Foreskin keratinocyte (primary cell): ENCODE measurements at places on chromosomes 6 and 20. TPM values are rescaled to one million over a fixed set of nuclear protein-coding genes. Genes with fewer than 3 reads are reported as not detected.

The CLIC5 gene
- not detected in 2 replicates for polyA plus RNA-seq

The TREM1 gene
- polyA plus RNA-seq: not detected in 2 replicates

The HDGFL1 gene
- not detected in 2 replicates for polyA plus RNA-seq

The PNRC1 gene
- 10.1 and 10.9 TPM in 2 replicates for polyA plus RNA-seq

The TMEM200A gene
- polyA plus RNA-seq: 20.5 and 48.3 TPM in 2 replicates

The BMP2 gene
- 3.2 and 3.3 TPM in 2 replicates for polyA plus RNA-seq

The TMEM217 gene
- polyA plus RNA-seq: 0.44 and 0.60 TPM in 2 replicates

The IL17A gene
- polyA plus RNA-seq: not detected in 2 replicates

The AP5S1 gene
- 10.2 and 10.8 TPM in 2 replicates for polyA plus RNA-seq

The GJA1 gene
- polyA plus RNA-seq: 33.8 and 44.4 TPM in 2 replicates

The NFYA gene
- 7.0 and 9.3 TPM in 2 replicates for polyA plus RNA-seq

The NOX3 gene
- polyA plus RNA-seq: not detected in 2 replicates

The MACROD2 gene
- polyA plus RNA-seq: 0.28 and 0.30 TPM in 2 replicates

The FOXQ1 gene
- polyA plus RNA-seq: 2.6 and 4.4 TPM in 2 replicates

The TEAD3 gene
- 17.1 and 17.2 TPM in 2 replicates for polyA plus RNA-seq

The APCDD1L gene
- polyA plus RNA-seq: 2.2 and 3.5 TPM in 2 replicates

The KCNG1 gene
- polyA plus RNA-seq: 10.5 and 22.9 TPM in 2 replicates

The SLPI gene
- polyA plus RNA-seq: 7.4 and 13.8 TPM in 2 replicates

The UST gene
- 6.7 and 7.6 TPM in 2 replicates for polyA plus RNA-seq

The HLA-DRB5 gene
- polyA plus RNA-seq: not detected in 2 replicates

The PSORS1C2 gene
- polyA plus RNA-seq: not detected in 2 replicates

The BPI gene
- not detected in 2 replicates for polyA plus RNA-seq

The PKIB gene
- polyA plus RNA-seq: 0.94 and 2.8 TPM in 2 replicates

The HTR1B gene
- 0.28 and 0.43 TPM in 2 replicates for polyA plus RNA-seq

The NHLRC1 gene
- 1.5 and 1.6 TPM in 2 replicates for polyA plus RNA-seq

The C20orf204 gene
- 0.10 and 0.11 TPM in 2 replicates for polyA plus RNA-seq

The PREP gene
- polyA plus RNA-seq: 43.2 and 52.7 TPM in 2 replicates

The GMNN gene
- 70.6 and 86.7 TPM in 2 replicates for polyA plus RNA-seq

The BTN1A1 gene
- not detected in 2 replicates for polyA plus RNA-seq

The HLA-DOA gene
- polyA plus RNA-seq: not detected in 2 replicates

The EEF1A2 gene
- polyA plus RNA-seq: 0.08 and 0.09 TPM in 2 replicates

The MUC22 gene
- not detected in 2 replicates for polyA plus RNA-seq

The GSTA1 gene
- not detected in 2 replicates for polyA plus RNA-seq

The IP6K3 gene
- not detected in 2 replicates for polyA plus RNA-seq

The MAS1 gene
- polyA plus RNA-seq: not detected in 2 replicates

The RPP40 gene
- polyA plus RNA-seq: 13.5 and 15.4 TPM in 2 replicates

The ZFP57 gene
- 1.7 and 23.1 TPM in 2 replicates for polyA plus RNA-seq

The FAM83B gene
- 1.1 and 1.9 TPM in 2 replicates for polyA plus RNA-seq

The EMILIN3 gene
- 0.02 and 0.03 TPM in 2 replicates for polyA plus RNA-seq

The COL21A1 gene
- polyA plus RNA-seq: 0.02 and 0.18 TPM in 2 replicates

The ARFGEF3 gene
- 0.01 TPM in 2 replicates for polyA plus RNA-seq

The LCA5 gene
- 0.34 and 0.46 TPM in 2 replicates for polyA plus RNA-seq

The FNDC1 gene
- polyA plus RNA-seq: 0.01 and 0.02 TPM in 2 replicates

The OCSTAMP gene
- polyA plus RNA-seq: not detected in 2 replicates

The FAXC gene
- polyA plus RNA-seq: 12.6 and 12.8 TPM in 2 replicates
